Suppressor macrophage (primary cell): ENCODE measurements at places on chromosomes 13 and 19.

GRCh38 chr13:105552078-105552477, 983.4 kb downstream of the EFNB2 start:
- no peak for DNase-seq

- no peak for DNase-seq
Observed at GRCh38 chr13:38262211-38262610, 87.4 kb upstream of the UFM1 start.

- no peak for DNase-seq
Observed at GRCh38 chr13:76222511-76222910, 586.4 kb downstream of the LMO7 start.

DNA sequence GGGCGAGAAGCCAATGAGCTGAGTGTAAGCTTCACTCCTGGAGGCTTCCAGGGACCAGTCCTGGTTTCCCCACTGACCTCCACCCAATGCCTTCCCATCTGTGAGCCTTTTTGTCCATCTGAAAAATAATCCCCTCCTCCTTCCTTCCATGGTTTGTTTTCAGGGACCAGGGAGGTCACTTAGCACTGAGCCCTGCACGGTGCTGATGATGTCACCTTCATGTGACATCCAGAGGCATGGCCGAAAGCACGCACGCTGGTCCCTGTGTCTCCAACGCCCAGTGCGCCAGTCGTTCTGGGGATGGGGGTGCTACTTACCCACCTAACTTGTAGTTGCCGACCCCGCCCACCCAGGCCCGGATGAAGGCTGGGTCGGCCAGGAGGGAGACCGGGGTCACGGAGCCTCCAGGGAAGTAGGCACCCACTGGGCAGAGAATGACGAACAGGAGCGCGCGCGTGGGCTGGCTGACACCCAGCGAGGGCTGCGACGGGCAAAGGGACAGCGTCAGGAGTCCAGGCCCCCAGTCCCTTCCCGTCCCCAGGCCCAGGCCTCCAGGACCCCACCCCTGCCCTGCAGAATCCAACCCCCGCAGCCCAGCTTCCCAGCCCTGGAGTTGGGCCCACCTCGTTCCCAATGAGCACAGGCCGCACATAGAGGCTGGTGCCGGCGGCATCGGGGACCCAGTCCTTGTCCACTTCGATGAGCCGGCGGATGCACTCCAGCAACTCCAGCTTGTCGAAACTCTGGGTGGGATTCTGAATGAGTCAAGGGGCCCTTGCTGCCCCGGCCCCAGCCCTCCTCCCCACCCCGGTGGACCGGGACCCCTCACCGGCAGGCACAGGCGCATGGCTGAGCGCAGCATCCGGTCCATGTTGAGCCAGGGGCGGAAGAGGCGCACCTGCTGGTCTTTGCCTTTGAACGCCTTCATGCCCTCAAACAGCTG, 11.2 kb downstream of the BCAT2 start:
- no peak for DNase-seq

DNA sequence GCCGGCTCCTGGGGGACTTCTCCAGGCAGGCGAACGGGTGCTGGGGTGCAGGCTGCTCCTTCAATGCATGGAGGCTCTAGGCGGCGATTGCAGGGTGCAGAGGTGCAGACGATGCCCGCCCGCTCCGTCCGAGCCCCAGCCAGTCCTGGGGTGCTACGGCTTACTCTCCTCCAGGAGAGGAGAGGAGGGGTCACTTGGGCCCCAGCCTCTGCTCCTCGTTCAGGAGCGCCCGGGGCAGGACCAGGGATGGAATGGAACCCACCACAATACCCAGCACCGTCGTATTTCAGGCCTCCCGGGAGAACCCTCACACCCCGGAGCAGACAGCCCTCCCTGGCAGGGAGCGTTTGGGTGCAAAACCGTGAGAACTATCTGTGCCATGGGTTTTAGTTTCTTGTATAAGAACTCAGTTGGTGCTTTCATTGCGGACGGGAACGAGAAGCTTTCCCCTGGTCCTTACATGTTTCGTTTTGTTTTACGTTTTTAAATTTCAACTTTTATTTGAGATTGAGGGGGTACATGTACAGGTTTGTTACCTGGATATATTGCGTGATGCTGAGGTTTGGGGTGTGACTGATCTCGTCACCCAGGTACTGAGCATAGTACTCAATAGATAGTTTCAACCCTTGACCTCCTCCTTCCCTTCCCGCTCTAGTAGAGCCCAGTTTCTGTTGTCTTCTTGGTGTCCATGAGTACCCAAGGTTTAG, 46.8 kb downstream of the ARHGEF18 start:
- no peak for DNase-seq

- DNase-seq = peak; percentile 83
Observed at GRCh38 chr13:41019011-41019487, at the start of gene ELF1. Gene ELF1 (minus strand): TSS chr13:41019316. CDS start chr13:40982054, 37,262 bp downstream.

DNA sequence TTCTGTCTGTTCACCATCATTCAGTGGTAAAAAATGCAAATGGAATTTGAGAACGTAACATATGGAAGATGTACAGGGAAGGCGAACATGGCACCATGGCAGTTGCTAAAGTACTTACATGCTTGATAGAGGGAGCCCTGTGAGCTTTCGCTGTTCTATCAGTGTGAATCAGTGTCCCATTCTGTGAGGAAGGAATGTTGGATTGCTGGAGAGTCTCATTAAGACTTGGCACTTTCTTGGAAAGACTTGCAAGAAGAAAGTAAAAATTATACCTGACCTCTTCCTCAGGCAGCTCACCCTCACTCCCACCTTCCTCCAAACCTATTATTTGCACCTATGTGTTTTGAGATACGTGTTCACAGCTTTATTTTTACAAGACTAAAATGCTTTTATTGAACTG, 43.5 kb downstream of the FREM2 start:
- DNase-seq = no peak

DNA sequence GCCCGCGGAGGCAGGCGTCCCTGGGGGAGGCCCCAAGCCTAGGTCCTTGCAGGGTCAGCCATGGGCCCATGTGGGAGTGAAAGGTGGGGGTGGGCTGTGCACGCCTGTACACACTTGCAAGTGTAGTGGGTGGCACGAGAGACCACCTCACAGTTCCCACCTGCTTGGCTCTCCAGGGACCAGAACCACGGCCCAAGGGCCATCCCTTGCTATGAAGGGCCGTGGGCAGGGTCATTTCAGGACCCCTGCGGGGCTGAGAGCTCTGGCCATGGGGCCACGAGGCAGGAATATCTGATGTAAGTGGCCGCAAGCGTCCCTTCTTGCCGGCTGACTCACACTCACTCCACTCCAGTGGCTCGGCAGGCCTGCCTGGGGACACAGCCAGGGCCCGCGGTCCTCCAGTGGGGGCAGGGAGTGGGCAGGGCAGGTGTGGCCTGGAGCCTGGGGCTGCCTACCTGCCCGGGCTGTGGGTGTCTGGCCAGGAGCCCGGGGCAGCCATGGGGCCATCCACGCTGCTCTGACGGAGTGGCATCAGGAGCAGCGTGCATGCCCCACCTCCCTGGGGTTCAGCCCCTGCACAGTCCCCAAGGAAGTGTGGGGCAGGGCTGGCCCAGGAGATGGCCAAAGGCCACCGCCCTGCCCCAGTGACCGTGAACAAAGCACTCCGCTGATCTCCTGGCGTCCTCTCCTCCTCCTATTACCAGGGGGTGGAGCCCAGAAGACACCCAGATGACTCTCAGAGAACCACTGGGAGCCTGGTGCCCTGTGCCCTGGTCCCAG, 8.6 kb upstream of the MKNK2 start:
- peak; percentile 42 for DNase-seq

DNA sequence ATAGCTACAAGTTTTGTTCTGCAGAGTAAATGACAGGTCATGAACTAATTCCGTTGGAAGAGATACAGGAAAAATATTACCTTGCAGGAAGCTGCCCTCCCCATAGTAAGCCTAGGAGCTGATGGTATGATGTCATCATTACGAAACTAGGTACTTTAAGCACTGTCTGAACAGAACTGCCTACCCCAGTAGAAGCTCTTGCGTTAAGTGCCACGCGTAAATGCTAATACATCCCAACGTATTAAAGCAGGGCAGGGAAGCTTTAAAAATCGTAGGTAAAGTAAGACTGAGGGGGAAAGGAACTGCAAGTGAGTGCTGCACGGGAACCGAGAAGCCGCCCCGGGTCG, 572 bp downstream of the UGGT2 start:
- DNase-seq = peak; percentile 62

DNA sequence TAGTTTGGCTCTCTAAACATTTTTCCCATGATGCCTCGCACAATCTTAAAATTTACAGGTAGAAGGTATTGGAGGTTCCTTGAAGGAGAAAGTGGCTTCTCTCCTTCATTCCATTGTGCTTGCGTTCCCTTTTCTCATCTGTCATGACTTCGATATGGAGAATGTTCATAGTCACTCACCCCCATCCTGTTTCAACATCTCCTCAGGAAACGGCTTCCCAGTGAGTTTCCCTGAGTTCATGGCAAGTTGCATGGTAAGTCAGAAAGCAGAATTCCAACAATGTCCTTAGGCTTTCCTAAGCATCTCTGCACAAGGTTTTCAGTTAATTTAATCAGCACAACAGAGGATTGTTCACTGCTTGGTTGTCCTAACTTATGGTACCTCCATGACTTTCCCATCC, 581.8 kb upstream of the SLITRK5 start:
- no peak for DNase-seq

GRCh38 chr19:2731181-2731995, 8.4 kb downstream of the SLC39A3 start:
- no peak for DNase-seq

DNA sequence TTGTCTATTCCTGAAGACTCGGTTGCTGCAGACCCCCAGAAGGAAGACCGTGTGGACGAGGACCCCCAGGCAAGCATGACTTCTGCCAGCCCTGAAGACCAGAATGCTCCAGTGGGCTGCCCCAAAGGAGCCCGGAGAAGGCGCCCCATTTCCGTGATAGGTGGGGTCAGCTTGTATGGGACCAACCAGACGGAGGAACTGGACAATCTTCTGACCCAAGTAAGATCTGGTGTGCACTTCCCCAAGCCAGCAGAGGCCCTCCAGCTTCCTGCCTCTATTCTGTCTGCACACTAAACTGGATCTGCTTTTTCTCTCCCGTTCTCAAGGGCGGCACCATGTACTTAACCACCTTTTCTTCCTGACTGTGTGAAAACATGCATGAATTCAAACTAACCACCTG, 59.8 kb upstream of the C1QTNF9 start:
- peak; percentile 48 for DNase-seq

- DNase-seq = no peak
Observed at GRCh38 chr13:26071691-26072090, 19.9 kb upstream of the SHISA2 start.

DNA sequence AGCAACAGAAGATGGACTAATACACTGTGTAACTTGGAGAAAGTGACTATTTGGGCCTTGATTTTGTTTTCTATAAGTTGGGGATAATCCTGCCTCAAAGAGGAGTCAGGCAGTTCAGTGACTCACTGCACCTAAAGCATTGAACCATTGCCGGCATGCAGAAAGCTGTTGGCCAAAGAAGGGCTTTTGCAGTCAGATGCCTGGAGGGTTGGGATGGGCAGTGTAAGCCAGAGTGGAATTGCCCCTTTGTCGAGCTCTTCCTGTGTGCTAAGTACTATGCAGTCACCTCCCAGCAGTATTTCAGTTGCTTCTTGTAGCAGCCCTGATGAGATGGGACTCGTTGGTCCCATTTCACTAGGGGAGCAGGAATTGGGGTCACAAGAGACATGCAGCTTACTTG, 11.1 kb downstream of the ZNF473 start:
- no peak for DNase-seq

- DNase-seq = no peak
Observed at GRCh38 chr19:54616057-54616456, 14.2 kb upstream of the LILRB1 start.

- DNase-seq = no peak
Observed at GRCh38 chr19:54040003-54040402, 23.7 kb downstream of the VSTM1 start.

DNA sequence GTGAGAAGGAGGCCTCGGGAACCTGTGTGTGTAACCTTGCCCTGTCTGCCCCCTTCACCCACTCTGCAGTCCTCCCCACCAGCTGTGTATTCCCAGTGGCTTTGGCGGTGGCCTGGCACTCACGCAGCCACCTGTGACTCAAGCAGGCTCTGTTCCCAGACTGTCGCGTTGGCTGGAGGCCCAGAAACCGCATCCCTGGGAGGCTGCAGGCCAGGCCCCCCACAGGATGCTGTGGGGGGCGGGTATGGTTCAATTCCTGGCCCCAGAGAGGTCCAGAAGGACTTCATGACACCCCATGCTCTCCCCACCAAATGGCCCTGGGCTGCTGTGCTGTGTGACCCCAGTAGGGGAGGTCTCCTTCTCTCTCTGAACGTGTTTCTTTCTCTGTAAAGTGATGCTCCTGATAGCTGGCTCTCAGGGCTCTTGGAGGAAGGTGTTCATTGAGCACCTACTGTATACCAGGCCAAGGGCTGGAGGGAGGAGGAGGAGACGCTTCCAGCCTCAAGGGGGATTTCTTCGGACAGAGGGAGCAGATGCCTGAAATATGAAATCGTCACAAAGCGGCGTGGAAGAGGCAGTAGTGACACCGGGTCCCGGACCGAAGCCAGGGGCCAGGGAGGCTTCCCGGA, 1.9 kb upstream of the LINGO3 start:
- DNase-seq = no peak

- DNase-seq = no peak
Observed at GRCh38 chr13:91311491-91311890, 36.0 kb upstream of the MIR17HG start.

DNA sequence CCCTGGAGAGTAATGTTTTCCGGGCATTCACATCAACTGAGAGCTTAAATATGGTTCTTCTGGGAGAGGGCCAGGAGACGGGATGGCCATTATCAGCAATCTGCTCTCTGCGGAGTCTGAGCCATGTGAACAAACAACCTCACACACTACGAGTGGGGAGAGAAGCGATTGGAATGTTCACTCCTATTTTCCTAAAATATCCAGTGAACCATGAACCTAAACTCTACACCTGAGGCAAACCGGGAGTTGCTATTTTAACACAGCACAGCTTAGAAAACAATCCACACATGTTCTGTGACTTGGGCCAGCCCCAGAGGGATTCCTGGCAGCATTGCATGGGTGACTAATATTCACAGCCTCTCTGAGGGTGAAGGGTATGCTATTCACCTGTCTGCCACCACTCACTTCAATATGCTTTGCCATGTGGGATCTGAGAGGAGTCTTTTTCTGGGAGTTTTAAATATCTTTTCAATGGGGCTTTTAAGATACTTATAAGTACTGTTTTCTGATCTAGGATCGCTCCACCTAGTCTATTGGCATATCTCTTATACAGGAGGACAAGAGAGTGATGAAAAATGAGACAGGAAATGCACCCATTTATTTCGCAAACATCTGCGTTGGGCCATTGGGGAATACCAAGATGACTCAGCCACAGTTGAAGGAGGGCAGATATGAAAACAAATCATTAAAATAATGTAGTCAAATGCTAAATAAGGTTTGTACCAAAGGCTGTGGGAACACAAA, 72.6 kb upstream of the SERP2 start:
- DNase-seq = peak; percentile 49

GRCh38 chr13:44151474-44151873, 222.2 kb upstream of the SERP2 start:
- no peak for DNase-seq

- DNase-seq = no peak
Observed at GRCh38 chr19:55699221-55699620, 24.2 kb downstream of the EPN1 start.

- no peak for DNase-seq
Observed at GRCh38 chr19:43584484-43584883, 8.9 kb downstream of the PINLYP start.

- no peak for DNase-seq
Observed at GRCh38 chr13:31351376-31351775, 151.6 kb downstream of the B3GLCT start.

- no peak for DNase-seq
Observed at GRCh38 chr19:23718802-23719201, 31.8 kb upstream of the ZNF675 start.
